MV-4-11 (cell line): ENCODE measurements at places on chromosomes 1 and 21.

DNA sequence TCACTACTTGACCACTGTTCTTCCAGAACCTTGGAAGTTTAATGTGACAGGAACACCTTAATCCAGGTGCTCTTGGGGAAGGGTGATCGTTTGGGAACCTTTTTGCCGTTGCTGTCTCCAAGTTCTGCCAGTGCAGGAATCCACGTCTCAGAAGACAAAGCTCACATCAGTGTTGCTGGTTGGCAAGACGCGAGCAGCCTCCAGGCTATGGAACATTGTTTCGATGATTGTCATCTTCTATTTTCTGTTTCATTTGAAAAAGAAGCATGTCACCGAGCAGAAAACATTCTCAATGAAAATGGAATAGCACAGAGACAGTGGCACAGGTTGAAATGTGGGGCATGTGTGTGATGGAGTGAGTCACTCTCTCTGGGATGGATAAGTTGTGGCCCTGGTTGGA, 11.7 kb downstream of the STUM start:
- peak; percentile 28 for DNase-seq

DNA sequence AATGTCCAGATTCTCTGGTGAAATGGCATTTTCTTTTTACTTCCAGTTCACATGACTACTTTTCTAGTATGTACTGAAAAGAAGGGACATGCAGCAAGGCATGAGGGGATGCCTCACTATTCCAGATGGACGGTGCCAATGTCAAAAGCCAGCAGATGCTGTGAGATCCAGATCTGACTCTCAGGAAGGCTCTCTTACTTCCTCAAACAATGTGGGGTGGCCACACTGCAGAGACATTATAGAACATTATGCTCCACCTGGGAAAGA, 17.7 kb downstream of the CRYZ start:
- DNase-seq, result no peak

GRCh38 chr1:220889848-220890287, 10.6 kb downstream of the HLX start:
- DNase-seq, result no peak

DNA sequence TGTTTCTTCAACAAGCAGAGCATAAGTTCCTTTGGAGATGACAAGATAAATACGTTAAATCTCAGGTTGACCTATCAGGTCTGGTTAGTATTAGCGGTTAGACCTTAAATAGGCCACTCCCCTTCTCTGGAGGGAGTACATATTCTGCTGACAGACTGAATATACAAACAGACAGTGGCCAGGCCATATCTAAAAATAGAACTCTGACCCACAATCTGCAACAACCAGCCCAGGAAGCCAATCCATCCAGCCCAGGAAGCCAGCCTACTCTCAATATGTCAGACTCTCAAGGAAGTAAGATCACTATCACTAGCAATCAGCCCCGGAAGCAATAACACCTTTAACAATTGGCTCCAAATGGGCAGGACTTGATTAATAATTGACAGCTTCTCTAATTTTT, 6.7 kb downstream of the IL20 start:
- no peak for DNase-seq

DNA sequence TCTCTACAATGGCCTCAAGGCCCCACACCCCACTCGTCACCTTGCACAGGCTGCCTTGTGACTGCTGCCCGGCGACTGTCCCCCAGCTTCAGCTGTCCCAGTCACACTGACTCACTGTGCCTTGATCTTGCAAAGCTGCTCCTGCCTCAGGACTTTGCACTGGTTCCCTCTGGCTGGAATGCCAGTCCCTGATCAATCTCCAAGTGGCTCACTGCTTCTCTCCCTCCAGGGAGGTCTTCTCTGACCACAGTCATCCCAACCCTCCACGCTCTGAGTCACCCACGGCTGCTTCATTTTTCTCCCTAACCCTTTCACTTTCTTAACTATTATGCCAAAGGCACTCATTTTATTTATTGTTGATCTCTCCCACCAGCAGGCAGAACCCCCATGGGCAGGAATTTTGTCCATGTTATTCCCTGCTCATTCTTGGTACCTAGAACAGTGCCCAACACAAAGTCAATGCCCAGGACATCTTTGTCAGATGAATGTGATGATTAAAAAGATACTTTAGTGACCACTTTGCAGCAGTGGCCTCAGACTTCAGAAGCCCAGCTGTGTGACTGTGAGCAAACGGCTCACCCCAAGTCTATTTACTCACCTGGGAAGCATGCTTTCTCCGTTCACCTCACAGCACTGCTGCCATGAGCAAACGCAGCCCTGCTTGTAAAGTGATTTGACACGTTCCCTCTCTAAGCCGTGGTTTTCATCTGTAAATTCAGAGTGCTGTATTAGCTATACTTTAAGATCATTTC, 53.4 kb downstream of the ZBTB18 start:
- DNase-seq, result no peak

GRCh38 chr21:44433791-44434567, 21.3 kb upstream of the LRRC3 start:
- no peak for DNase-seq

DNA sequence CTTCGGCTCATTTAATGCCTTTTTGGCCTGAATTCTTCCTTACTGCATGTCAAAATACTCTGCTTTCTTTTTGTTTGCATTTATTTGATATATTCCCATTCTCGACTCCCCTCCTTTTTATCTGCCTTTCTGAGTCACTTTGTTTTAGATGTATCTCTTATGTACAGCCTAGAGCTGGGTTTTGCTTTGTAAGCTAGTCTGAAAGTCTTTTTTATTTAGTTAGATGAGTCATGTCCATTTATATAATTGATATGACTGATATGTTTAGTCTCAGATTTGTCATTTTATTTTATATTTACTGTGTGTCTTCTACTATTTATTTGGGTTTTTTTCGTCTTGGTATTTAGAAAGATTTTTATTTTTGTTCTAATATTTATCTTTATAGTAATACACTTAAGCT, 33.6 kb upstream of the GNG5 start:
- DNase-seq, result no peak

DNA sequence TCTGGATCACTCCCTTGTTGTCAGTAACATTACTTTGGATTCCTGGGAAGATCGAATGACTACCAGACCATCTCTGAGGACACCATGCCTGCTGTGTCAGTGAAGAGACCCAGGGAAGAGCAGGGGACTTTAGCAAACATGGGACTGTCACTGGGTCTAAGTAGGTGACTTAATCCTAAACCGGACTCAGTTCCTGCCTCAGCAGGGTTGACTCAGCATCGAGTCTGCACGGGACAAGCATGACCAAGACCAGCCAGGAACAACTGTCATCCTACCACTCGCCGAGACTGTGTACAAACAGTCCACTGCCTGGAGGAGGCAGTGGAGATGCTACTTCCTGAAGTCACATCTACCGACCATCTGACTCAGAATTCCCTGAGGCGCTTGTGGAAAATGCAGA, 53.2 kb upstream of the RAB4A start:
- peak; percentile 53 for DNase-seq

DNA sequence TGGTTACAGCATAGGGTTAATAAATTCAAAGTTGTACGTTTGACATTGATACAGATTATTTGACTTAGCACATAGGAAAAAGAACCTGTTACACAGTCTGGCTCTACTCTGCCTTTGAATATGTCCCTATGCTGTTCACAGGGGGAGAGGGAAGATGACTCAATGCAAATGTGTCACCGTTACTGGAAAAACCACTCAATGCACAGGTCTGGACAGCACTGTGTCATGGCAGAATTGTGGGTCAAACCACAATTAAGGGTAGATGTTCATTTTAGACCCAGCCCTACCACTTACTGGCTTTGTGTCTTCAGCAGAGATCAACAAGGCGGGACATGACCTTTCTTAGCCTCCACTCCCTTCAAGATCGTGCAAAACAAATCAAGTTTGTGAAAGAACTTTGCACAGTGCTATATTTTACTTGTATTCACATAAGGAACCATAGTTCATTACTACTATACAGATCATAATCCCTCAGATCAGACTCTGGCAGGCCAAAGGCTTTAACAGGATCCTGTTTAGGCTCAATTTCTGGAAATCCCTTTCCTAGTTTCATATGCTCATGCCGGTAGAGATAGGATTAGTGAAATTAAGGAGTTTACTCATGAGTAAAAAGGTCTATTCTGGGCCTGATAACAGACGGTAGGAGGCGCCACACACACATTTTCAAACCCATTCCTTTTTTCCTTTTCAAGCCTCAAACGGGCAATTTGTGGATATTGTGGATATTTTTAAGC, 22.1 kb downstream of the EIF2D start:
- DNase-seq, result peak; percentile 91

- no peak for DNase-seq
These were observed 7.4 kb upstream of the AADACL3 start for GRCh38 chr1:12708396-12709090.
